ENCODE measurements at places on chromosomes 11 and 22. TPM values are rescaled to one million over a fixed set of nuclear protein-coding genes. Genes with fewer than 3 reads are reported as not detected.

Gene CELSR1
- total RNA-seq, result 13.3 TPM

Gene VSTM5
- total RNA-seq, result 0.22 TPM

DNA sequence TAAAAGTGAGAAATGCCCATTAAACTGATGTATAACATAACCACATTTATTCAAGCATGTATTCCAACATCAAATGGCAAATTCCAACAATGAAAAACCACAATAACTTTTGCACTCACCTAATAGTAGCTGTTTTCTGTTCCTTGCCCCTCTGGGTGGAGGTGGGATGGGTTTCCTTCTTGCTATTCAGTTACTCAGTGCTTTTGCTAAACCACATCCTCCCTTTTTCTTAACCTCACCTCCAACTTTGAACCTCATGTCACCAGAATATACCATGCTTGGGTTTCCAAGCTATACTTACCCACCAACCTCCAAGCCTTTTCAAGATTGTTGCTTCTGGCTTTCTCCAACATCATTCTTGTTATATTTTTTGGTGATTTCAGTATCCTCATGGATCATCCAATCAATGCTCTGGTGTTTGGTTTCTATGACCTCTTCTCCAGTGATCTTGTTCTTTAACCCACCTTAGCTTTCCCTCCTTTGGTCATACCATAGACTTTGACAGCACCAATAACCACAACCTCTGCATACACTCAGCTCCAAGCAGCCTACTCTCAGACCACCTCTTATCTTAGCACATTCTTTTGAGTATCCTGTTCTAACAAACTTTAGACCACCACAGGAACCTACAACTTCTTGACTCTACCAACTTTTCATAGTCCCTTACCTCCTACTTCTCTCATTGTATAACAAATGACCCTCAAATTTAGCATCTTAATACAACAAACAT is 3.2 kb upstream of the CCDC15 start:
- no peak for DNase-seq

- peak; percentile 20 for DNase-seq
These were observed 31.9 kb upstream of the ATXN10 start for GRCh38 chr22:45639747-45640102.

Gene RAPSN
- total RNA-seq, result 3.7 TPM

Gene SLC22A12
- not detected for total RNA-seq

Gene ISX
- total RNA-seq, result not detected

DNA sequence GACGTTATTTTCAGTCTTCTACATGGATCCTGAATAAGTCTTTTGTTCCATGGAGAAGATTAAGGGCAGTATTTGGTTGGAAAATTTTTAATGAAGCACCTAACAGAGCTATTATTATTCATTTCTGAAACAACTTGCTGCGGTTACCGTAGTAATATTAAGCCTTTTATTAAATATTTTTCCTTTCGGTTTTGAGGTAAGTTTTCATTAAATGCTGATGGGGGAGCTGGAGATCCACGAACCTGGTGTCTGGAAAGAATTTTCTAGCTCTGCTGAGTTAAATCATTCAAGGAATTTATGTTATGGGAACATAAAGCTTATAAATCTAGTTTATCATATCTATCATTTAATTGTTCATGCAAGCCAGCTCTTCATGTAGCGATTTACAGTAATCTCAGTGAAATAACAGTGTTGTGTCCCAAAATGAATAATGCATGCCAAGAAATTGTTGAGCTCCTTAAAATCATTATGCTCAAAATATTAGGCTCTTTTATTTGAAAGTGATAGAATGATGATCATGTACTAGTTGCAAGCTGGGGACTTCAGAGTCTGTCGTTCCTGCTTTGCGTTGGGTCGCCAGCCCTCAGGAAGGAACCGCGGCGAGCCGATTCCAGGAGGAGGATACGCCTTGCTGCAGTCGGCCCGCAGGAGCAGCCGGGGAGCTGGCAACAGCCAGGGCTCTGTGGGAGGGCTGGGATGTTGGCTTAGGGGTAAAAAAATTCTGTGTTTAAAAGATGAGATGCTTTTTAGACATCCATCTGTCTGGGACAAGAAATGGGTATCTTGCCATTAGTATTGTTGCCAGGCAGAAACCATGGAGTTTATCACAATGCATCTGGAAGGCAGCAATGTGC is 83.1 kb downstream of the TBC1D22A start:
- DNase-seq, result no peak

- DNase-seq, result no peak
These were observed 87.0 kb upstream of the THY1 start for GRCh38 chr11:119509969-119510401.

All from cardiac septum (tissue), 1 donor.